ENCODE measurements at places on chromosomes 11 and 22.

DNA sequence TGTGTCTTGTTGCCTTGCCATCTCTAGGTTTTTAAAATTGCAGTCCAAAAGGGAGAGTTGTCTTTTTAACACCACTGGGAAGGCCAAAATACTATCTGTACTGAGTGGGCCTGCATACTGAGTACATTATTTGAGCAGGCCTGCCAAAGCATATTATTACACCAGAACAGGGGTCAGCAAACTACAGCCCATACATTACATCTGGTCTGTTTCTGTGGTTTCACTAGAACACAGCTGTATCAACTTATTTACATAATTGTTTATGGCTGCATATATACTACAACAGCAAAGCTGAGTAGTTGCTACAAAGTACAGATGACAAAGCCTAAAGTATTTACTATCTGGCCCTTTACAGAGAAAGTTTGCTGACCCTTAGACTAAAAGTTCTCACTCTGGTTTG, 74.0 kb downstream of the USP35 start:
- no peak for DNase-seq

- DNase-seq, result no peak
Observed at GRCh38 chr22:33515795-33516194, 404.5 kb downstream of the LARGE1 start.

- no peak for DNase-seq
Observed at GRCh38 chr11:65442842-65443331, 20.3 kb downstream of the NEAT1 start.

- DNase-seq, result no peak
Observed at GRCh38 chr11:80281194-80281593, 840.4 kb upstream of the TENM4 start.

DNA sequence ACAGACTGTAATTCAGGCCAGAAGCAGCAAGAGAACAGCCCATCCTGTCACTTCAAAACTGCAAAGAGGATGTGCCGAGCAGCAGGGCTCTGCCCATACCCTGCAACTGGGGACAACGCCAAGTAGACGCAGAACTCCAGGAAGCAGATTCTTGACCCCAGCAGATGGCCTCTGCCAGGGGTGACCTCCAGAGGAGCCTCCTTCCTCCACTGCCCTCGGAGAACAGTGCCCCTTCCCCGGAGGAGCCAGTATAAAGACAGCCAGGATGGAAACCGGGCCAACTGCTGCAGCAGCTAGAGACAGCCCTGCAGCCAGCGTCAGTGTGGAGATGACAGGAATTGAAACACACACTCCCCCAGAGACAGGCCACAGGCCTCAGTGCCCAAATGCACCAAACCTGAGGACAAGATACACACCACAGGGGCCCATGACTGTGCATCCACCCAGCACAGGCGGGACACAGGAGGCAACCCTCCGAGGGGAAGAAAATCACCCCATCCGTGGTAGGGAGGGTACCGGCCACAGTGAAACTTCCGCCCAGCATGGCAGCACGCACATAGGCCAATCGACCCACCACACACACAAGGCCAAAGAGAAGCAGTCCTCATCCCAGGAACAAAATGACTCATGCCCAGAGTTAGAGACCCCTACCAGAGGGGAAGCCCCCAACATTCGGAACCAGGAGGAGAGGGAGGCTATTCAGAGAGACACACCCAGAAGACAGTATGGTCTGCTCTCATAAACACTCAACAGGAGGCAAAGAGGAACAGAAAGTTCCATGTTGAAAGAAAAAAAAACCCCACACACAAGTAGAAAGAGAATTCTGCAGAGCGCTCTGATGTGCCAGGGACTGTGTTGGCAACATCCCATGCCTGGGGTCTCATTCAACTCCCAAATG, 5.6 kb downstream of the AHNAK start:
- peak; percentile 28 for DNase-seq

All from hippocampal formation (tissue), 2 donors.